ENCODE measurements at places on chromosomes 4 and X.

DNA sequence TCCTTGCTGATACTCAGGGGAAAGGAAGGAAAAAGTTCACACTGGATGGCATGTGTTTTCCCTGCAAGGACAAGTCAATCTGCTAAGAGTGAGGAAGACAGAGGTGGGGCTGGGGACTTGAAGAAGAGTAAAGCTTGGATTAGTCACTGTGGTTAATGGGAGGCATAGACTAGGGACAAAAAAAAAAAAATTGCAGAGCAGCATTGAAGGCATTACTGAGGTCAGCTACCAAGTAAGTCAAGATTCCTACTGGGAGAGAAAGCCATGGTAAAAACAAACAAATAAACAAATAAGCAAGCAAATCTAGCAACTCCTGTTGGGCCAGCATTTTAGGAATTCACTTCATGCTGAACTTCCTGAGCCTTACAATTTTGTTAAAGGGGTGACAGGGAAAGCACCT lies 58.2 kb upstream of the GPC4 start:
- no peak for DNase-seq

GRCh38 chrX:23901805-23902204 lies 5.9 kb downstream of the APOO start:
- DNase-seq = peak; percentile 3

- no peak for DNase-seq
Measured at GRCh38 chr4:147789596-147789995, 57.7 kb downstream of the ARHGAP10 start.

- DNase-seq = no peak
Measured at GRCh38 chrX:136967966-136968365, 65.8 kb downstream of the GPR101 start.

DNA sequence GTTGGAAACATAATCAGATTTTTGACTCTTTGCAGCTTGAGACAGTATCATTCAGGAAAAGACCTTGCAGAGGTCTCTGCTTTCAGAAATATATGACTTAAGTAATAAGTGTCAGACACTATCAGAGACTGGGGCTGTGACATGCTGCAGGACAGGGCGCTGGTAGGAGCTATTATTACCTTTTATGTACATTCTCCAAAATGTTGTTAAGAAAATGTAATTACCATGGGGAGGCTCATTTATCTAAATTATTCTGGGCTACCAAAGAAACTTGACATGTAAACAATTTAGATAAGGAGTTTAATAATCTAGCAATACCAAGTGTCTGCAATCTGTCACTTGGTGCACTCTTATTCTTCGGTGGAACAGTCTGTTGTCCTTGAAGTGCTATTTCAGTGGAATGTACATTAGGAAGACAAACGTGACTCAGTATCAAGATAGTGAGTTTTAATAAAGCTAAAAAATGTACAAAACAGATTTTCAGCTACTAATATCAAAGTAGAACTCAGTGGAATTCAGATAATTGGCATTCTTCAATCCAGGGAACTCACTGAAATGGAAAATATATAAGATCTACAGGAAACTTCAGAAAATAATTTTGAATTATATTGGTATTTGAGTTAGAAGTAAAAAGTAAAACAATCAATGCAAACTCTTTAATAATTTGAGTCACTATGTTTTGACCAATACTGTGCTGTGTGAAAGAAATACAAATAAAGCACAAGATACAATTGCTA lies 214.5 kb downstream of the KCNIP4 start:
- DNase-seq = no peak

- DNase-seq = no peak
Measured at GRCh38 chr4:40405193-40405592, 70.1 kb downstream of the CHRNA9 start.

- DNase-seq = no peak
Measured at GRCh38 chrX:572538-573124, 58.0 kb upstream of the SHOX start.

GRCh38 chrX:109760922-109761250 lies 27.8 kb upstream of the ACSL4 start:
- DNase-seq = no peak

DNA sequence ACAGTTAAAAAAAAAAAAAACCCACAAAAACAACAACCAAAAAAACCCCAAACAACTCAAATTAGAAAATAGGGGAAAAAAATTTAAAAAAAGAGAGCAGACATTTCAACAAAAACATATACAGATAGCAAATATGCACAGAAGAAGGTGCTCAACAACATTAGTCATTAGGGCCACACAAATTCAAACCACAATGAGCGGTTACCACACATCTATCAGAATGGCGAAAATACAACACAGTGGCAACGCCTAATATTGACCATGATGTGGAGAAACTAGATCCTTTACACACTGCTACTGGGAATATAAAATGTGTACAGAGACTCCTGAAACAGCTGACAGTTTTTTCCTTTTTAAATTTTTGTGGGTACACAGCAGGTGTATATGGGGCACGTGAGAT lies 19.4 kb downstream of the LYAR start:
- DNase-seq = no peak

GRCh38 chr4:42541647-42542046 lies 115.3 kb downstream of the ATP8A1 start:
- DNase-seq = no peak

- no peak for DNase-seq
Measured at GRCh38 chr4:40482985-40483647, 146.5 kb downstream of the RBM47 start.

- no peak for DNase-seq
Measured at GRCh38 chr4:174553828-174554227, 31.5 kb upstream of the HPGD start.

- no peak for DNase-seq
Measured at GRCh38 chrX:154648931-154649330, 4.4 kb downstream of the CTAG2 start.

DNA sequence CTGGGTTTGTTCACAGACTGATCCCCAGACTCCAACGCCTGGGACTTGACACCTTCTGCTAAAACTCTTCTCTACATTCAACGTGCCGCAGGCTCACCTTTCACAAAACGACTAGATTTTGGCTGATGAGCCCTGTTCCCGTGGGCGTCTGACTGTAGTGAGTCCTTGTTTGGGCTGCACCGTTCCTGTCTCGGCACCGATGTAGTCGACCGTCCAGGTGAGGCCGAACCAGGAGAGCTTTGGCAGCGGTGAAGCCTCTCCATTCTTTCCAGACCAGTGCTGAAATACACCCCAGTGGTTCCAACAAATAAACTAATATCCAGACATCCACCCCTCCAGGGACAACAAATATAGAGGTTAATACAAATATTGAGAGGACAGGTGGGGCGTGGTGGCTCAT lies 45.0 kb upstream of the TLR3 start:
- DNase-seq = no peak

DNA sequence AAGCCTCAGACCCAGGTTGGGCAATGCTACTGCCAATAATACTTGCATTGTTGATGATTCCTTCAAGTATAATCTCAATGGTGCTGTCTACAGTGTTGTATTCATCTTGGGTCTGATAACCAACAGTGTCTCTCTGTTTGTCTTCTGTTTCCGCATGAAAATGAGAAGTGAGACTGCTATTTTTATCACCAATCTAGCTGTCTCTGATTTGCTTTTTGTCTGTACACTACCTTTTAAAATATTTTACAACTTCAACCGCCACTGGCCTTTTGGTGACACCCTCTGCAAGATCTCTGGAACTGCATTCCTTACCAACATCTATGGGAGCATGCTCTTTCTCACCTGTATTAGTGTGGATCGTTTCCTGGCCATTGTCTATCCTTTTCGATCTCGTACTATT lies 7.4 kb downstream of the LPAR4 start:
- no peak for DNase-seq

GRCh38 chr4:8675383-8675782 lies 82.8 kb downstream of the CPZ start:
- DNase-seq = no peak

- no peak for DNase-seq
Measured at GRCh38 chr4:42636645-42636949, 20.3 kb downstream of the ATP8A1 start.

- no peak for DNase-seq
Measured at GRCh38 chrX:72554448-72555140, 18.0 kb downstream of the HDAC8 start.

DNA sequence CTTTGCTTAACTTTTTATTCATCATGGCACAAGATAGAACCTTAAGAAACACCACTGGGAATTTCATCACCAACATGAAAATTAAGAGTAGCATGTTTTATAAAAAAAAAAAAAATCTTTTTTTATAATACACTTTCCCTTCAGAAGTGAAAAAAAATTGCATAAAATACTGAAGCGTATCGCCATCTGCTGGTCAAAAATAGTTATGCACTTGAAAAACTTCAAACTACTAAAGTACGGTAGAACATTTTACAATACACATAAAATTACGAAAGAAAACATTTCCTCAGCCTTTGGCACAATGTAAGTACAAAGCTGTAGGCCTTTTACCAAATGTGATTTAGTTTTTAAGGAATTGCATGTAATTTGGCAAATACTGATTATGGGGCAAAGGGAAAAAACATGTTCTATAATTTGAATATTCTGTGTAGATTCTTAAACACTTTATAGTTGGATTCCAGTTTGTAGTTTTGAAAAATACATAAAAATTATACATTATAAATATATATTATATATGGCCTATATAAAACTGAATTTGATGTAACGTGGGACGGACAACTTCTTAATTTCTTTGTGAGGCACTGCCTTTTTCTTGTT lies 26.5 kb downstream of the HCCS start:
- no peak for DNase-seq

DNA sequence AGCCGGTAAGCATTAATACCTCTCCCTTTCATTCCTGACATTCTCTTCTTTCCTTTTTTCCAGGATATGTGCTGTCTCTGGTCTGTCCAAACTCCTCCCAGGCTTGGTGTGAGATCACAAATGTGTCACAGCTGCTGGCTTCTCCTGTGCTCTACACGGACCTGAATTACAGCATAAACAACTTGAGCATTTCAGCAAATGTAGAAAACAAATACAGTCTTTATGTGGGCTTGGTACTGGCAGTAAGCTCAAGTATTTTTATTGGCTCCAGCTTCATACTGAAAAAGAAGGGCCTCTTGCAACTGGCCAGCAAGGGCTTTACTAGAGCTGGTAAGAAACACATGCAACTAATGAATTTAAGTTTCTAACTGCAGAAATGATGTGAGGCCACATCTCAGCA lies 8.4 kb downstream of the NIPAL1 start:
- no peak for DNase-seq

DNA sequence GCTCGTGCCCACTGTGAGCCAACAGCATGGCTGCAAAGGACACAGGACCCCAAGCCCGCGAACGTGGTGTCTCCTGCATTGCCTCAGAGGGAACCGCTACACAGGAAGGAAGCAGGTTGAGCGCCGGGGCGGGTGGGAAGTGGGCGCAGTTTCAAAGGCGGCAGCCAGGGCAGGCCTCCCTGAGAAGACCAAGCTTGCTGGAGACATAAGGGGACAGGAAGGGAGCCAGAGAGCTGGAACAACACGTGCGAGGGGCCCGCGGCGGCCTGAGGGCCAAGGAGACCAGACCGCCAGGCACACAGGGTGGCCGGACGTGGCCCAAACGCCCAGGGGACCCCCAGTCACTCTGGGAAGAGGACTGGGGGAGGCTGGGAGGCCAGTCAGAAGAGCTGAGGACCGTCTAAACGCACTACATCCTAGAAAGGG lies 32.0 kb downstream of the CTBP1 start:
- peak; percentile 68 for DNase-seq

- DNase-seq = no peak
Measured at GRCh38 chr4:147334478-147334877, 146.4 kb upstream of the EDNRA start.

DNA sequence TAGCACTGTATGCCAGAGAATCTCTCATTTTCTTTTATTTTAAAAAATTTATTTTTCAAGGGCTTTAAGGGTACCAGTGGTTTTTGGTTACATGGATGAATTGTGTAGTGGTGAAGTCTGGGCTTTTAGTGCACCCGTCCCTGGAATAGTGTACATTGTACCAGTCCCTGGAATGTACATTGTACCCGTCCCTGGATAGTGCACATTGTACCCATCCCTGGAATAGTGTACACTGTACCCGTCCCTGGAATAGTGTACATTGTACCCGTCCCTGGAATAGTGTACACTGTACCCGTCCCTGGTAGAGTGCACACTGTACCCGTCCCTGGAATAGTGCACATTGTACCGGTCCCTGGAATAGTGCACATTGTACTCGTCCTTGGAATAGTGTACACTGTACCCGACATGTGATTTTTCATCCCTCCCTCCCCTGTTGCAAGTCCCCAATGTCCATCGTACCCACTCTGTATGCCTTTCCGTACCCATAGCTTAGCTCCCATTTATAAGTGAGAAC lies 56.1 kb upstream of the HELT start:
- DNase-seq = no peak

- DNase-seq = no peak
Measured at GRCh38 chr4:174318829-174319764, 35.4 kb downstream of the CEP44 start.

DNA sequence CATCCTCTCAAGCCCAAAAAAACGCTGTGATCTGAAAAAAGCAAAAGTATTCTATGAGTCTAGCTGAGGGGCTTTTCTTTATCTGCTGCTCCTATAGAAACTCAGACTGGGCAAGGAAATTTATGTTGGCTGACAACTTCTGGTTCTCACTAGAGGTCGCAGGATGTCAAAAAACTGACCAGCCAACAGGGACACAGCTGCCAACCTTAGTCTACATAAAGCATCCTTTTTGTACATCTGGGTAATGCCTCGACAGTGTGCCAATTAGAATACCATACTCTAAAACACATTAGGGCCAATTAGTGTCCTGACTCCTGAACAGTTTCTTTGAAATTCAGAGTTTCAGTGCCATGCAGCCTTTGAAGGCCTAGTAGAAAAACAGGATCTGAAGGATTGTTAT lies 8.8 kb upstream of the TLL1 start:
- DNase-seq = no peak

GRCh38 chr4:17662694-17663093 lies 48.3 kb downstream of the MED28 start:
- DNase-seq = no peak

- DNase-seq = no peak
Measured at GRCh38 chrX:46551494-46552128, 6.4 kb upstream of the ZNF674 start.

GRCh38 chr4:183329954-183330742 lies 7.9 kb upstream of the CLDN24 start:
- DNase-seq = no peak

GRCh38 chrX:39975101-39975925 lies 122.4 kb downstream of the BCOR start:
- DNase-seq = no peak
